ENCODE measurements at places on chromosomes 2 and 18.

- DNase-seq: no peak
- no peak overlapping the region for H3K27ac ChIP-seq
- no peaks in the 10 kb centered on the region for H3K36me3 ChIP-seq
- no peaks in the 10 kb centered on the region for H3K27me3 ChIP-seq
Observed at GRCh38 chr18:53918091-53918490, 306.4 kb downstream of the MBD2 start.

- no peak overlapping the region for H3K4me3 ChIP-seq
- H3K27me3 ChIP-seq: no peaks in the 10 kb centered on the region
- H3K4me1 ChIP-seq: no peaks in the 10 kb centered on the region
- H3K27ac ChIP-seq: no peak overlapping the region
- no peak for DNase-seq
Observed at GRCh38 chr18:58096658-58097057, 52.6 kb downstream of the NEDD4L start.

DNA sequence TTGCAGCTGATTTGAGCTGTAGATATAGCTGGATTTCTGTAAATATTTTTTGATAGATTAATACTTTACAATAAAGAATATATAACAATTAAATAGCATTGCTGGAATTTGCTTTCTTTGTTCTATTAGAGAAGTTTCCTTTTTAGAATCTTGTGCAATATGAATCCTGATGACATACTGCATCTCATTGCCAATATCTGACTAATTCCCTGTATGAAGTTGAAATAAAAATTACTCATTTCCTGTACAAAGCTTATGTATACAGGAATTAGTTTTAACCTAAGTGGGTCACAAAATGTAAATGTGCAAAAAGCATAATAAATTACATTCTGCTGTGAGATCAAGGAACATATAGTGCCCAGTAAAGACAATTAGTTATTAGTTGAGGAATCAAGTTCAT is 72.8 kb upstream of the TMEFF2 start:
- DNase-seq: no peak
- no peaks in the 10 kb centered on the region for H3K27me3 ChIP-seq
- H3K36me3 ChIP-seq: no peaks in the 10 kb centered on the region
- no peak overlapping the region for H3K27ac ChIP-seq

GRCh38 chr18:78074400-78075020 is 824.9 kb downstream of the GALR1 start:
- H3K4me1 ChIP-seq: peaks cover 8% of the 10 kb centered on the region
- H3K27me3 ChIP-seq: no peaks in the 10 kb centered on the region
- H3K4me3 ChIP-seq: no peak overlapping the region
- H3K27ac ChIP-seq: no peak overlapping the region

GRCh38 chr18:49812286-49813068 is 856 bp downstream of the ACAA2 start:
- H3K27ac ChIP-seq: peak overlapping the region; percentile 96
- peaks cover 11% of the 10 kb centered on the region for H3K4me1 ChIP-seq
- DNase-seq: no peak
- H3K36me3 ChIP-seq: no peaks in the 10 kb centered on the region
- H3K27me3 ChIP-seq: no peaks in the 10 kb centered on the region

DNA sequence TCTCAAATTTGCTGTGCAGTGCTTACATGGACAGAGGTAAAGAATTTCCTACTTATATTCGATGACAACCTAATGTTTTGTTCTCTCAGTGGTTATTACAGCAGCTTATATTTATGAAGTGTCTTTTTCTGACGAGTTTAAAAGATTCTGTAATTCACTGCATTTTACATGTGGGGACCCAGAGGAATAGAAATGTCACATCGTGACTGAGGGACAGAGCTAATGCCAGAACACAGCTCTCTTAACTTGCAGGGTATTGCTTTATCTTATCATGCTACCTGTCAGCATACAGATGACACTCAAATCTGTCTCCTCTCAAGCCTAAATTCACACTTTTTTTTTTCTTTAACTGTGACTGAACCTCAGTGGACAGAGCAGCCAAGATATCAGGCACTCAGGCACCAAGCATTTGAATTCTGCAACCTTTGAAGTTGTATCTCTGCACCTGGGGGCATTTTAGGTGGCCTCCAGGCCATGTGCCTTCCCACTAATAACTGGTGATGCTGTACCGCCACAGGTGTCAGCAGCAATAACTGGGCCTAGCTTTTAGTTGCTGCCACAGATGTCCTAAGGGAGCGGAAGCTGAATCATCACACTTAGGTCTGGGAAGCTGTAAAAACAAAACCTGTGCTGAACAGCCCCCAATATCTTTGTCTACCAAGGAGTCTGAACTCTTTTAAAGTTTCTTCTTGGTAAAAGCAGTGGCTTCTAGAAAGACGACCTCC is 315.8 kb upstream of the NRP2 start:
- H3K27me3 ChIP-seq: no peaks in the 10 kb centered on the region
- no peak for DNase-seq
- no peaks in the 10 kb centered on the region for H3K36me3 ChIP-seq
- H3K4me1 ChIP-seq: no peaks in the 10 kb centered on the region
- H3K4me3 ChIP-seq: no peak overlapping the region

DNA sequence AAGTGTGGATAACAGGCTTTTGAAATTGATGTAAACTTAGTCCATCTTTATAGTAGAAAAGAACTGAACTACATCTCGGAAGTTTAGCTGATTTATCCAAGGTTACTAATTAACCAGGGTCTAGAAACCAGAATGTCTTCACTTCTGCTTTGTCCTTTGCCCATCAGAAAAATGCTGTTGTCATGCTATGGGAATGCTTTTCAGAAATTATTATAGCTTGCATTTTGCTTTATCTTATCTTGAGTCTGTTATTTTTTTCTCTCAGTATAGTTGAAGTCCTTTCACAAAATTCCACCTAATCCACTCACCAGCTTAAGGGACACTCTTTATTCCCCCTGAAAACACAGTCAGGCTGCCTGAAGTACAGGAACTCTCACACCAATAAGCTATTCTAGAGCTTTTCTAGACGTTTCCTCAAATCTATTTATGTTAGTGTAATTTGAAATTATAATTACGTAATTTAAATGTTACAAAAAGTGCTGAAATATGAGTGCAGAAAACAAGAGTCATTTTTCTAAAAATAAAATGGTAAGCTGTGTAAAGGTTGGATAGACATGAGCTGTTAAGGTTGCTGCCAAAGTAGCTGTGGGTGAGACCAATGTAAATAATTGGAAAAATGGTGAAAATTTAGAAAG is 456.3 kb downstream of the TGIF1 start:
- no peak overlapping the region for H3K4me3 ChIP-seq
- no peaks in the 10 kb centered on the region for H3K27me3 ChIP-seq
- no peak for DNase-seq

- H3K36me3 ChIP-seq: peaks cover 18% of the 10 kb centered on the region
- H3K27ac ChIP-seq: no peak overlapping the region
- H3K4me3 ChIP-seq: no peak overlapping the region
- no peak for DNase-seq
- H3K27me3 ChIP-seq: no peaks in the 10 kb centered on the region
Observed at GRCh38 chr18:9285604-9286003, 49.0 kb upstream of the TWSG1 start.

DNA sequence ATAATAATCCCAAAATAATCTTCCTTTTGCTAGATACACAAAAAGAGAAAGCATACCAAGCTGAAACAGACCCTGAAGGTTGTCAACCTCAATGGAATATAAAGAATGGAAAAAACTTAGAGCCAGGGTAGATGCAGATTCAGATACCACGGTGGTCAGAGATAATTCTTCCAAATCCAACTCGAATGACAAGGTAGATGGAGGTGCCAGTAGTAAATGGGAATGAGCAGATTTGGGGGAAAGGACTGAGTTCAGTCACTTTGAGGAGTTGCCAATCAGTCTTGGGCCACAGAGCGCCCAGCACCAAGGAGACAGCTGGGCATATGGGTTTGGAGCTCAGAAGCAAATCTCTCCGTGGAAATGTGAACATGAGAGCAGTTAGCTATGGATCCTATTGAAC is 3.4 kb upstream of the CHMP1B start:
- peaks cover 17% of the 10 kb centered on the region for H3K4me1 ChIP-seq
- H3K36me3 ChIP-seq: no peaks in the 10 kb centered on the region
- H3K27me3 ChIP-seq: no peaks in the 10 kb centered on the region
- H3K4me3 ChIP-seq: no peak overlapping the region
- H3K27ac ChIP-seq: no peak overlapping the region
